ENCODE measurements at places on chromosomes 5 and 9.

DNA sequence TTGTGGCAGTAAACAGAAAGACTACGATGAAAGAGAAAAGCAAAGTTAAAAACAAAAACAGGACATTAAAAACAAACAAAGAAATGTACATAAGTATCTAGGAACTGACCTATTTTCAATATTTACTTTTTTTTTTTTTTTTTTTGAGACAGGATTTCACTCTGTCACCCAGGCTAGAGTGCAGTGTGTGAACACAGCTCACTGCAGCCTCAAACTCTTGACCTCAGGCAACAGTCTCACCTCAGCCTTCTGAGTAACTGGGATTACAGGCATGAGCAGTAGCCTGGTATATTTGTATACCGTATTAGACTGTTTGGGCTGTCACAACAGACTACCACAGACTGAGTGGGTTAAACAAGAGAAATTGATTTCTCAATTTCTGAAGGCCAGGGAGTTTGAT, 1189.1 kb downstream of the CDH9 start:
- DNase-seq = no peak

DNA sequence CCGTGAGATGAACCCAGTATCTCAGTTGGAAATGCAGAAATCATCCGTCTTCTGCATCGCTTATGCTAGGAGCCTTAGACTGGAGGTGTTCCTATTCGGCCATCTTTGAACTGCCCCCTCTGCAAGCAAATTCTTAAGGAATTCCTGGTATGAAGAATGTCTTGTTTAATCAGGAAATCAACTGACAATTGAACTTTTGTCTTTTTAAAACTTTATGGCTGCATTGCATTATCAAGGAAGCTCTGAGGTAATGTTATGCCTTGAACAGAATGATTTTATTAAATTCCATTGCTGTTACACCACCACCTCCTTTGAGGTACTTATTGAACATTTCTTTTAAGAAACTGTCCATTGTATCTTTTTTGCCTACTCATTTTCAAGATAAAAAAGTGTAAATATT, 1915.7 kb upstream of the CDH9 start:
- DNase-seq = no peak

- DNase-seq = no peak
These were observed 443.1 kb downstream of the ZNF608 start for GRCh38 chr5:124303366-124303765.

GRCh38 chr9:29865764-29866313, 2292.6 kb upstream of the C9orf72 start:
- DNase-seq = no peak

GRCh38 chr9:112443200-112443599, 43.4 kb upstream of the KIAA1958 start:
- peak; percentile 14 for DNase-seq

GRCh38 chr9:116671605-116672004, 15.5 kb upstream of the TRIM32 start:
- DNase-seq = no peak

GRCh38 chr5:65194871-65195270, 286.8 kb downstream of the ADAMTS6 start:
- DNase-seq = no peak

GRCh38 chr5:114435885-114436299, 74.0 kb downstream of the KCNN2 start:
- no peak for DNase-seq
